Metanephros (tissue), 2 donors: ENCODE measurements at places on chromosomes 4 and X. TPM values are rescaled to one million over a fixed set of nuclear protein-coding genes. Genes with fewer than 3 reads are reported as not detected.

The ART3 gene
- total RNA-seq: 13.8 TPM

The BCORL1 gene
- 11.6 TPM for total RNA-seq

The ZXDB gene
- 12.3 TPM for total RNA-seq

The IL2 gene
- not detected for total RNA-seq

The CENPVL1 gene
- 0.18 TPM for total RNA-seq

The TEX13D gene
- not detected for total RNA-seq

The JADE3 gene
- 17.6 TPM for total RNA-seq

The EIF2S3 gene
- total RNA-seq: 218 TPM

The UGT2B17 gene
- not detected for total RNA-seq

The TMEM31 gene
- total RNA-seq: not detected

The H2BW2 gene
- total RNA-seq: not detected

The MBNL3 gene
- total RNA-seq: 36.6 TPM

The TEC gene
- total RNA-seq: 2.8 TPM

The TEX13B gene
- not detected for total RNA-seq
